ENCODE measurements at places on chromosomes 11 and 22. TPM values are rescaled to one million over a fixed set of nuclear protein-coding genes. Genes with fewer than 3 reads are reported as not detected.
A peak's percentile ranks its signal among the peaks of the same experiment; 100 is the strongest.

DNA sequence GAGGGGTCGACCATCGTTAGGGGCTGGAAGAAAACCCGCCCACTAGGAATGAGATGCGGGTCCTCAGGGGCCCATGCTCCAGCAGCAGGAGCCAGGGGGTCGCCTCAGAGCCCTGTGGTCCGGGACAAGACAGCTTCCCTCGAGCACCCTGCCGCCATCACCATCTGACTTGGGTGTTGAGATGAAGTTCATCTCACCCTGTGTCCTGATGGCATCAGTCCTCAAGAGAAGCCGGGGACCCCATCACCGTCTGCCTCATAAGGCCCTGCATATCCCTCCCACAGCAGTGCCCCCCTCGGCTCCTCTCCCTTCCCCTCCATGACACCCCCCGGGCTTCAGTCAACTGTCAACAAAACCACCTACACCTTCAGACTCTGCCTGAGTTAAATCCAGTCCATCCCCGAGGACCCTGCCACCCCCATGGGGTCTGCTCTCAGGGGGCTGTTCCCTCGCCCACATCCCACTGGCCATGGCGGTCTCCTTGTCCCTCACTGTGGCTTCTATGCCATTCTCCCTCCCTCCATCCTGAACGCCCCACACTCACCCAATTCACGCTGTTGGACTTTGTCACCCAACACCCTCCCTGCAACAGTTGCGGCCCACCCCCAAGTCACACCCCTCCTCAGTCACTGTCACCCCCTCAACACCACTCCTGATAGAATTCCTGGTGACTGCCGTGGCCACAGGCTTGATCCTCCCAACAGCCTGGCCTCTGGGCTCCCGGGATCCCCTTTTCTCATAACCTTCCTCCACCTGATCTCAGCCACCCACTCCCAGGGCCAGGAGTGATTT is 87.7 kb upstream of the RTL6 start:
- H3K4me3 ChIP-seq: no peak overlapping the region
- DNase-seq: no peak
- H3K4me1 ChIP-seq: no peaks in the 10 kb centered on the region
- H3K36me3 ChIP-seq: no peaks in the 10 kb centered on the region
- no peak overlapping the region for H3K27ac ChIP-seq
- H3K27me3 ChIP-seq: no peaks in the 10 kb centered on the region

DNA sequence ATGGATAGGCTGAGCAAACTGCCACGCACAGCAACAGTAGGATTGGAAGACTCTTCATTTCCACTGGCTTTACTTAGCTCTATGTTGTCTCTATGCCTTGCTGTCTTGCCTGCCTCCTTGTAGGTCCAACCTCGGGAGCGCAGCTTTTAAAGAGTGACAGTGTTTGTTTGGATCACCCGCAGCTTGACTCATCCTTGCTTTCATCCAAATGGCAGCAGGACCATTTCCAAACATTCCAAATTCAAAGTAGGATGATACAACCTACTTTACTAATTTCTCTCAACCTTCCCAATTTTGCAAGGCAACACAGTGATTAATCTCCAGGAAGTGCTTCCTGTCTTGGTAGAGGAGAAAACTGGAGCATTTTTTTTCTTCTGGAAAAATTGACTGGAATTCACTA is at the start of gene MMP3:
TSS of gene MMP3 (minus strand) at position 121 of the 400 bp plus-strand sequence. CDS start at position 58, 63 bp downstream.
- no peaks in the 10 kb centered on the region for H3K27me3 ChIP-seq

DNA sequence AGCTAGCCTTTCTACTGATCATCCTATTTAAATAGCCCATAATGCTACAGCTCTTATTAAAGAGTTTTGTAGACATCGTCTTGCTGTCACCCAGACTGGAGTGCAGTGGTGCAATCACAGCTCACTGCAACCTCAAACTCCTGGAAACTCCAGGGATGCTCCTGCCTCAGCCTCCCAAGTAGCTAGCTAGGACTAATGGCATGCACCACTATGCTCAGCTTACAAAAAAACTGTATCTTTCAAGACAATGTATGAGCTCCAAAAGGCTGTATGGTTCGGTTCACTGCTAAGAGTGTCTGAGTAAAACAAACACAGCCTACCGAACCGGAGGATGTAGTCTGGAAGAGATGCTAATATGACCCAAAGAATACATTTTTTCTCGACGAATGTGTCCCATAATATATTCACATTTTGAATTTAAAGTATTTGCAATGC is 2.6 kb downstream of the TAF1D start:
- DNase-seq: no peak
- H3K36me3 ChIP-seq: peaks cover 63% of the 10 kb centered on the region
- no peaks in the 10 kb centered on the region for H3K27me3 ChIP-seq
- H3K4me3 ChIP-seq: peak overlapping the region; percentile 63
- H3K27ac ChIP-seq: peak overlapping the region; percentile 90

- no peak for DNase-seq
- no peak overlapping the region for H3K4me3 ChIP-seq
- no peaks in the 10 kb centered on the region for H3K27me3 ChIP-seq
- no peaks in the 10 kb centered on the region for H3K36me3 ChIP-seq
- no peak overlapping the region for H3K27ac ChIP-seq
Observed at GRCh38 chr11:9222654-9223053, 42.5 kb downstream of the DENND5A start.

DNA sequence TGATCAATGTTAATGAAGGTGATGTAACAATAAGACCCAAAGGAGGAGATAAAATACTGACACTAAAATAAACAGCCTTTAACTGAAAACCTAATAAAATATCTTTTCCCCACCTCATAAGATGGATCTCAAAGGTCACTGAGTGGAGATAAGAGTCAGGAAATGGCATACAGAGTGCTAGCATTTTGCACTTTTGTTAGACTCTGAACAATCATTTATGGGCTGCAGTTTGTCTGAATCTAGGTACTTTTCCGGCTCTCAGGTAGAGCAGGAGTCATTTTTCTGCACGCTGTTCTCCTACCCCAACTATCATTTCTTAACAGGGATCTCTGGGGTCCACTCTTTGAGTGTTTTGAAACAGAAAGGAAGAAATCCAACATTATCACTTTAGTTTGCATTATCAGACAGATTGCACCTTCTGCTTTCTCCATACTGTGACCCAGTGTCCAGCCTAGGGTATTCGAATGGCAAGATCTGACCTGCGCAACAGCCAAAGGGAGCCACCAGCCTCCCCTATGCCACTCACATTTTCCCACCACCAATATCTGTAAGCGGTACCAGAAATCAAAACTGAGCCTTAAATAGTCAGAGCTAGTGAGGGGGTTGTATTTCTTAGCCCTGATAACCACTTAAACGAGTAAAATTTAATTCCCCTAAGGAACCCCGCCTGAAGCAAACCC is 863 bp downstream of the SIAE start:
- H3K4me1 ChIP-seq: peaks cover 11% of the 10 kb centered on the region
- peak overlapping the region; percentile 84 for H3K4me3 ChIP-seq

DNA sequence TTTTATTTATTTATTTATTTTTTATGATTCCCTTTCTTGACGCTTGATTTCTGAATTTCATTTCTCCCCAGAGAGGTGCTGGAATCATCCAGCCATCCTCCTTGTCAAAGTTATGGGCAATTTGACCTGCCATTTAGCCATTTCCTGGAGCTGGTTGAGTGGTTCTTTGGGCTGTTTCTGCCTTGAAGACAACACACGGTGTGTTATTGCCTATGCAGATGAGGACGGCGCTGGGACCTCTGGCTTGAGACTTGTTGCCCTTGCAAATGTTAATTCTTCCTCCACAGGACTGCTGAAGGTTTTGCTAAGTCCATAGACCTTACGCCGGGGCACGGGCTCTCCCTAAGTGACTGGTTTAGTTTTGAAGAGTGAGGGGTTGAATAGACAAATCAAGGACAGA is 147.9 kb upstream of the PLET1 start:
- H3K36me3 ChIP-seq: no peaks in the 10 kb centered on the region
- H3K4me3 ChIP-seq: no peak overlapping the region
- H3K4me1 ChIP-seq: peaks cover 7% of the 10 kb centered on the region
- DNase-seq: peak; percentile 38
- no peaks in the 10 kb centered on the region for H3K27me3 ChIP-seq

DNA sequence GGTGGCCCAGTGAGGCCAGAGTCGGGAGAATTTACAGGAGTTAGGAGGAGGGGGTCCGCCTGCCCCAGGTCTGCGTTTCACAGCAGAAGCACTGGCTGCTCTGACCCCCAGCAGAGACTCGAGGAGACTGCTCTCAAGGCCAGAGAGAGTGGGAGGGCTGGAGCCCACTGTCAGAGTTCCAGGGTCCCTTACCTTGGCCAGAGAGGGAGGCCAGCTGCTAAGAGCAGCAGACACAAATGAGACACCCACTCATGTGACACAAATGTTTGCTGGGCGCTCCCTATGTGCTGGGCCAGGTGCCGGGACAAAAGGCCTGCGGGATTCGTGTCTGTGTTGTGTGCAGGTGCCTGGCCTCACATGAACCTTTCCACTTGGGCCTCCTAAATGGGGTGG is 2.8 kb upstream of the TNFRSF13C start:
- no peak overlapping the region for H3K27ac ChIP-seq
- H3K27me3 ChIP-seq: peaks cover 43% of the 10 kb centered on the region
- H3K4me1 ChIP-seq: no peaks in the 10 kb centered on the region
- no peak overlapping the region for H3K4me3 ChIP-seq

DNA sequence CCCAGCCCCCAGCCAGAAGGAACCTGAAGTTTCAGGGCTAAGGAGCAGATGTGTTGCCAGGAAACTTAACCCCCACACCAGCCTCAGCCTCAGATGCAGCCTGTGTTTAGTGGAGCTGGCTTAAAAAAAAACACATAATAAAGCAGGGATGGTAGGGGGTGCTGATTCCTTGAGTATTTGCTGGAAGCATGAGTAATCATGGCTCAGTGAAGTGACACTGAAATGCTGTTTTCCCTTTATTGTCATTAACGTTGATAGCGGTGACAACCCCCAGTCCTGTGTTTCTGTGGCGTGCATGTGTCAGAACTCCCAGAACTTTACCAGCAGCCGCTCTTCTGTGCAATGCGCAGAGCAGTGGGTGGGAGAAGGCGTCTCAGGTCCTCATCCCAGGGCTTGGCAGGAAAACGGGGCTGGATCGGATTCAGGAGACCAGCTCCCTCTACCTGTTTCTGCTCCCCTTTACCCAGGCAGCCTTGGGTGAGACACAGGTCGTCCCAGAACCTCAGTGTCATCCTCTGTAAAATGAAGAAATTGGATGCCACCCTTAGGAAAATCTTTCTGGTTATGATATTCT is 1282.1 kb downstream of the TBC1D22A start:
- no peak overlapping the region for H3K27ac ChIP-seq
- H3K36me3 ChIP-seq: peaks cover 3% of the 10 kb centered on the region
- no peak overlapping the region for H3K4me3 ChIP-seq
- H3K27me3 ChIP-seq: no peaks in the 10 kb centered on the region
- DNase-seq: no peak

- H3K4me1 ChIP-seq: no peaks in the 10 kb centered on the region
- H3K27me3 ChIP-seq: no peaks in the 10 kb centered on the region
- no peaks in the 10 kb centered on the region for H3K36me3 ChIP-seq
- no peak overlapping the region for H3K27ac ChIP-seq
- no peak overlapping the region for H3K4me3 ChIP-seq
Observed at GRCh38 chr22:46592390-46592872, 27.8 kb upstream of the GRAMD4 start.

- H3K4me3 ChIP-seq: no peak overlapping the region
- no peaks in the 10 kb centered on the region for H3K4me1 ChIP-seq
- no peaks in the 10 kb centered on the region for H3K36me3 ChIP-seq
- no peak for DNase-seq
- no peaks in the 10 kb centered on the region for H3K27me3 ChIP-seq
- H3K27ac ChIP-seq: no peak overlapping the region
Observed at GRCh38 chr11:122509091-122509490, 146.4 kb upstream of the UBASH3B start.

GRCh38 chr11:93921695-93922468 is 71.5 kb upstream of the VSTM5 start:
- no peaks in the 10 kb centered on the region for H3K4me1 ChIP-seq
- H3K4me3 ChIP-seq: no peak overlapping the region
- H3K36me3 ChIP-seq: no peaks in the 10 kb centered on the region
- H3K27me3 ChIP-seq: no peaks in the 10 kb centered on the region
- peak; percentile 96 for DNase-seq

The PLEKHB1 gene
- 10.3 TPM for total RNA-seq

The CXCR5 gene
- total RNA-seq: not detected

The MMP1 gene
- not detected for total RNA-seq

The MS4A15 gene
- not detected for total RNA-seq

The ANO9 gene
- total RNA-seq: 10.2 TPM

The OR51B5 gene
- not detected for total RNA-seq

The GLYAT gene
- 0.10 TPM for total RNA-seq

The TRIM5 gene
- total RNA-seq: 20.8 TPM

The TOMT gene
- total RNA-seq: not detected

The IRF7 gene
- total RNA-seq: 17.3 TPM
